ENCODE measurements at places on chromosomes 4 and X. TPM values are rescaled to one million over a fixed set of nuclear protein-coding genes. Genes with fewer than 3 reads are reported as not detected.

The CFAP47 gene
- total RNA-seq: not detected

The CT45A5 gene
- total RNA-seq: not detected

The ATP8A1 gene
- 11.5 TPM for total RNA-seq

The RS1 gene
- total RNA-seq: not detected

The VCX gene
- total RNA-seq: not detected

The HELT gene
- total RNA-seq: not detected

The GSPT2 gene
- 7.5 TPM for total RNA-seq

The CT45A3 gene
- total RNA-seq: not detected

The TASL gene
- total RNA-seq: not detected

The GAGE1 gene
- not detected for total RNA-seq

The GPR143 gene
- total RNA-seq: 9.3 TPM

The TRIM60 gene
- total RNA-seq: not detected

The NHSL2 gene
- total RNA-seq: 40.3 TPM

DNA sequence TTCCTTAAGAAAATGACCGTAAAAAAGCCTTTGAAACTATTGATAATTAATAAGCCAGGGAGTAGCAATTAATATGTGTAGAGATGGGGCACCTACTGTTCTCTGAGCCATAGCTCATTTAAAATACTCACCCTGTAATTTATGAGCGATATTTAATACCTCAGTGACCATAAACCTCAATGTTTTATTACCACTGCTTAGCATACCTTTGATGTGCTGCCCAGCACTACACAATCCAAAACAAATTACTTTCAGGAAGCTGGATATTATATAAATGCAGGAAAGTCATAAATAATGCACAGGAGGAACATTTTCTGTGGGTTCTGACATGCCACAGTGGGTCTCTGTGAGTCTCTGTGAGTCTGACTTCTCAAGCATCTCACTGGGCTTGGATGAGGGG is 166.1 kb upstream of the RPL34 start:
- no peak for DNase-seq
- no peak overlapping the region for H3K4me3 ChIP-seq
- no peaks in the 10 kb centered on the region for H3K36me3 ChIP-seq
- no peaks in the 10 kb centered on the region for H3K4me1 ChIP-seq
- no peaks in the 10 kb centered on the region for H3K27me3 ChIP-seq
- no peak overlapping the region for H3K27ac ChIP-seq

DNA sequence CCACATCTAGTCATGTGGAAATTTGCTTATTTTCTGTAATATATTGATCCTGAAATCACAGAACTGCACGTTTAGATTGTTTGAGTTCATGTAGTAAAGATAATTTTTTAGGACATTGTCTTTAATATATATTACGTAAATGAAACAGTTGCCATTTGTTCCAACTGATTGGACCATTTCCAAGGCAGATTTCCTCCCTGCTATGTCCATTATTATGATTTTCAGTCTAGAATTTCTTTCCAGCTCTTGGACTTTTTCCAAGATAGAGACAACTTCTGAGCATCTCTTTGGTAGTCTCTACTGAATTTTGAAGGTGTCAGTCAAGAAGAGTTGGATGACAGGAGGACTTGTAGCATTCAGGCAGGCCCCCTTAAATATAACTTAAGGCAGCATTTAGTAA is 94.6 kb downstream of the STIM2 start:
- DNase-seq: peak; percentile 41
- H3K4me1 ChIP-seq: no peaks in the 10 kb centered on the region
- H3K27ac ChIP-seq: no peak overlapping the region
- no peaks in the 10 kb centered on the region for H3K27me3 ChIP-seq
- no peaks in the 10 kb centered on the region for H3K36me3 ChIP-seq
- no peak overlapping the region for H3K4me3 ChIP-seq

- no peaks in the 10 kb centered on the region for H3K4me1 ChIP-seq
- H3K36me3 ChIP-seq: no peaks in the 10 kb centered on the region
- H3K27ac ChIP-seq: no peak overlapping the region
- DNase-seq: no peak
Observed at GRCh38 chr4:121376556-121376955, 4.3 kb downstream of the QRFPR start.

- no peaks in the 10 kb centered on the region for H3K36me3 ChIP-seq
- H3K27ac ChIP-seq: no peak overlapping the region
- no peak for DNase-seq
- H3K4me3 ChIP-seq: no peak overlapping the region
- H3K27me3 ChIP-seq: no peaks in the 10 kb centered on the region
Observed at GRCh38 chrX:68763481-68763880, 65.3 kb upstream of the EFNB1 start.

DNA sequence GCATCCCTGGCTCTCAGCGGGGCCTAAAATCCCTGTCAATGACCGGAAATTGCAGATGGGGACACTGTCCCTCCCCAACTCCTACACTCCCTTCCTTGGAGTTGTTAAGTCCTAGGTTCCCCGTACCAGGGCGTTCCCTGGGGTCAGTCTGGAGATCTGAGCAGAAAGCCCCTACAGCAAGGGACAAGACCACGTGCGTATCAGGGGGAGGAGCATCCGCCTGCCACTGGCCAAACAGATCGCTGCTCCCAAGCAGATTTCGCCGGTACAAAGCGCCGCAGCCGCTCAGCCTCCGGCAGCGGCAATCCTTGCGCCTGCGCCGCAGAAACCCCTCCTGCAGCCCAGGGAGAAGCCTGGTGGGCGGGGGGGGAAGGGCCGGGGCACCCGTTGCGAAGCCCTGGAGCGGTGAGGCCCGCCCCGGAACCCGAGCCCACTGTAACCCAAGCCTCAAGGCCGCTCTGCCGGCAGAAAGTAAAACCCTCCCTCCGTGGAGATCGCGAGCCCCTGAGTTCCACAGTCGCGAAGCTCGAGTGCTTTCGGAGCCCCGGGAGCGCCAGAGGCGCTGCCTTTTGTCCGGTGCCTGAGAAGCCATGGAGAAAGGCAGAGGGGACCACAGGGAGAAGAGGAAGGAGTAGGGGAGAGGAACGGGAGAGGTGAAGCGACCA is 2.7 kb downstream of the CRMP1 start:
- DNase-seq: no peak
- H3K4me1 ChIP-seq: no peaks in the 10 kb centered on the region
- H3K36me3 ChIP-seq: no peaks in the 10 kb centered on the region
- H3K4me3 ChIP-seq: no peak overlapping the region
- peaks cover 64% of the 10 kb centered on the region for H3K27me3 ChIP-seq

GRCh38 chr4:158873795-158874401 is 105.1 kb downstream of the FNIP2 start:
- H3K36me3 ChIP-seq: peaks cover 6% of the 10 kb centered on the region
- peaks cover 15% of the 10 kb centered on the region for H3K4me1 ChIP-seq
- no peaks in the 10 kb centered on the region for H3K27me3 ChIP-seq
- no peak overlapping the region for H3K4me3 ChIP-seq

- no peaks in the 10 kb centered on the region for H3K36me3 ChIP-seq
- no peak for DNase-seq
- H3K27me3 ChIP-seq: no peaks in the 10 kb centered on the region
- peaks cover 6% of the 10 kb centered on the region for H3K4me1 ChIP-seq
- H3K27ac ChIP-seq: no peak overlapping the region
Observed at GRCh38 chr4:37994569-37994968, 34.4 kb downstream of the PTTG2 start.

GRCh38 chrX:13101441-13102139 is 57.2 kb upstream of the FAM9C start:
- no peaks in the 10 kb centered on the region for H3K36me3 ChIP-seq
- peak overlapping the region; percentile 80 for H3K27ac ChIP-seq
- H3K27me3 ChIP-seq: no peaks in the 10 kb centered on the region
- DNase-seq: peak; percentile 90
- H3K4me1 ChIP-seq: peaks cover 49% of the 10 kb centered on the region

DNA sequence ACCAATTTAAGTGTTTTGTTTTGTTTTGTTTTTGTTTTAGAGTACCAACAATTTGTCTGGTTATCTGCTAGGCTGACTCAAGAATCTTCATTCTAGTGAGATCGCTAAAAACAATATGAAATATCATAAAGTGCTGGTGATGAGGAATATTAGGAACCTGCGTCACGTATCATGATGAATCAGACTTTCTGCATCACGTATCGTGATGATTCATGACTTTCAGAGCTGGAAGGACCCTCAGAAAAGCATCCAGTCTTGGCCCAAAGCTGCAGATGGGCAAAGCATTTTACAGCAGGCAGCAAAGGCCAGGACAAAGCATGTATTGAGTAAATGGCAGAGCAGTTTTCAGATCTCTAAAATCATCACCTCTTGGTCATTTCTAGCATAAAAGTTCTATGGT is 278.0 kb upstream of the BOD1L1 start:
- H3K4me1 ChIP-seq: peaks cover 16% of the 10 kb centered on the region
- no peak overlapping the region for H3K4me3 ChIP-seq
- H3K27ac ChIP-seq: no peak overlapping the region

GRCh38 chr4:78058591-78059523 is 1.7 kb downstream of the FRAS1 start:
- H3K27ac ChIP-seq: no peak overlapping the region
- peak overlapping the region; percentile 47 for H3K4me3 ChIP-seq
- H3K36me3 ChIP-seq: no peaks in the 10 kb centered on the region
- peak; percentile 33 for DNase-seq
- H3K4me1 ChIP-seq: peaks cover 28% of the 10 kb centered on the region

DNA sequence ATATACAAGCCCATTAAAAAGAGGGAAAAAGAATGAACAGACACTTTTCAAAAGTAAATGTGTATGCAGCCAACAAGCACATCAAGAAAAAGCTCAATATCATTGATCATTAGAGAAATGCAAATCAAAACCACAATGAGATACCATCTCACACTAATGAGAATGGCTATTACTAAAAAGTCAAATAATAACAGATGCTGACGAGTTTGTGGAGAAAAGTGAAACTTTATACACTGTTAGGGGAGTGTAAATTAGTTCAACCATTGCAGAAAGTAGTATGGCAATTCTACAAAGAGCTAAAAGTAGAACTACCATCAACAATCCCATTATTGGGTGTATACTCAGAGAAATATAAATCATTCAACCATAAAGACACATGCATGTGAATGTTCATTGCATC is 203.0 kb downstream of the ARAP2 start:
- H3K27me3 ChIP-seq: no peaks in the 10 kb centered on the region
- H3K36me3 ChIP-seq: no peaks in the 10 kb centered on the region
- no peaks in the 10 kb centered on the region for H3K4me1 ChIP-seq
- DNase-seq: no peak
- no peak overlapping the region for H3K27ac ChIP-seq

GRCh38 chrX:97401154-97401553 is 517.4 kb downstream of the RPA4 start:
- H3K27ac ChIP-seq: no peak overlapping the region
- peaks cover 5% of the 10 kb centered on the region for H3K4me1 ChIP-seq
- DNase-seq: no peak
- H3K27me3 ChIP-seq: no peaks in the 10 kb centered on the region
- H3K4me3 ChIP-seq: no peak overlapping the region

- no peak overlapping the region for H3K4me3 ChIP-seq
- H3K4me1 ChIP-seq: no peaks in the 10 kb centered on the region
- DNase-seq: no peak
- no peak overlapping the region for H3K27ac ChIP-seq
- no peaks in the 10 kb centered on the region for H3K36me3 ChIP-seq
Observed at GRCh38 chr4:24753519-24753918, 41.9 kb upstream of the SOD3 start.

GRCh38 chrX:26586570-26586969 is 370.6 kb downstream of the MAGEB5 start:
- no peak overlapping the region for H3K27ac ChIP-seq
- H3K4me3 ChIP-seq: no peak overlapping the region
- H3K36me3 ChIP-seq: no peaks in the 10 kb centered on the region
- no peaks in the 10 kb centered on the region for H3K4me1 ChIP-seq
- no peak for DNase-seq

GRCh38 chrX:153816831-153817690 is 13.3 kb downstream of the PDZD4 start:
- no peak overlapping the region for H3K4me3 ChIP-seq
- no peak overlapping the region for H3K27ac ChIP-seq
- H3K27me3 ChIP-seq: no peaks in the 10 kb centered on the region
- peaks cover 4% of the 10 kb centered on the region for H3K4me1 ChIP-seq
- no peaks in the 10 kb centered on the region for H3K36me3 ChIP-seq

- peaks cover 13% of the 10 kb centered on the region for H3K4me1 ChIP-seq
- no peaks in the 10 kb centered on the region for H3K36me3 ChIP-seq
- H3K27ac ChIP-seq: no peak overlapping the region
- DNase-seq: no peak
- H3K4me3 ChIP-seq: no peak overlapping the region
Observed at GRCh38 chr4:101264993-101265815, 82.1 kb downstream of the PPP3CA start.

DNA sequence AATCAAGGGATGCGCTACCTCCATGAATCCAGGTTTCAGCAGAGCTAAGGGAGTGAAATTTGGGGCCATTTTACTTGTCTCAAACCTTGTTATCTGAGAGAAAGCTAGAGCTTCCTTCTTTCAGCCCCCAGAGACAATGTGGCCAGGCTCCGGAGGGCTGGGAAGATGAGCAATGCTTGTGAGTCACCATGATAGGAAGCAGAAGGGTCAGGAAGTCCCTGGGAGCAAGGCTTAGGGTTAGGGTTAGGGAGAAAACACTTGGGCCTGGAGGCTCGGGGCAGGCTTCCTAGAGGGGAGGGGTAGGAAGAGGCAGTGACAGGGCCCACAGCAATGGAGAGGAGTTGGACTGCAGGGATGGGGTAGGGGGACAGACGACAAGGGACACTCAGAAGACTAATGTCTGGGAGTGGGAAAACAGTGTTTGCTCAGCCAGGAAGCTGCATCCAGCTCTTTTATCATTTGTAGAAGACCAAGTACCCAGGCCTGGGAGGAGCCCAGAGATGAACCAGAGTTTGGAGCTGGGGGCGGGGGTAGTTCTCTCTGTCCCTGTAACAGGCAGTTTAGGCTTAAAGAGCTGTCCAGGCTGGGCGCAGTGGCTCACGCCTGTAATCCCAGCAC is 16.4 kb upstream of the PORCN start:
- DNase-seq: no peak
- H3K27ac ChIP-seq: no peak overlapping the region
- no peaks in the 10 kb centered on the region for H3K36me3 ChIP-seq
- H3K4me3 ChIP-seq: no peak overlapping the region
- peaks cover 7% of the 10 kb centered on the region for H3K4me1 ChIP-seq

DNA sequence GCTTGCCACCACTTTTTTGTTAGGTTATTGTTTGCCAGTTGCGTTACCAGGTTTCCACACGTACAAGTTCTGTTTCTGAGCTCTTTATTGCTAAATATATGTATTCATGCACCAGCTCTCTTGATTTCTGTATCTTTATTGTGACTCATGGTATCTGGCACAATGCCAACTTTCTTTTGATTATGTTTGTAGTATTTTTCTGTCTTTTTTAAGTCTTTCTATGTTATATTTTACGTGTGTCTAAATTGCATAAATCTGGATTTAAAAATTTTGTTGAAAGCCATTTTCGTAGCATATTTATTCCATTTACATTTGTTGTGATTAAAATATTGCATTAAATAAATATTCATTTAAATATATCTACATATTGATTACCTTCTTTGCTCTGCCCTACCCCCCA is 73.8 kb downstream of the KDM6A start:
- peak; percentile 37 for DNase-seq
- H3K36me3 ChIP-seq: no peaks in the 10 kb centered on the region
- H3K4me1 ChIP-seq: peaks cover 6% of the 10 kb centered on the region
